ENCODE measurements at places on chromosomes 4 and X. TPM values are rescaled to one million over a fixed set of nuclear protein-coding genes. Genes with fewer than 3 reads are reported as not detected.

Gene LNX1
- 26.7 TPM for total RNA-seq

Gene GC
- total RNA-seq, result 0.65 TPM

Gene PABPC5
- total RNA-seq, result 1.6 TPM

Gene FANCB
- total RNA-seq, result 1.8 TPM

Gene WDR17
- total RNA-seq, result 5.5 TPM

Gene PLAC8
- 4.9 TPM for total RNA-seq

Gene WAS
- total RNA-seq, result 4.8 TPM

Gene UGT2A2
- total RNA-seq, result not detected

Gene LUZP4
- total RNA-seq, result not detected

- no peak for DNase-seq
Observed at GRCh38 chrX:14529290-14529989, at the start of gene GLRA2. Gene GLRA2, plus strand, starts transcription at chrX:14529536. Its CDS starts 522 bp downstream, at chrX:14530058.

DNA sequence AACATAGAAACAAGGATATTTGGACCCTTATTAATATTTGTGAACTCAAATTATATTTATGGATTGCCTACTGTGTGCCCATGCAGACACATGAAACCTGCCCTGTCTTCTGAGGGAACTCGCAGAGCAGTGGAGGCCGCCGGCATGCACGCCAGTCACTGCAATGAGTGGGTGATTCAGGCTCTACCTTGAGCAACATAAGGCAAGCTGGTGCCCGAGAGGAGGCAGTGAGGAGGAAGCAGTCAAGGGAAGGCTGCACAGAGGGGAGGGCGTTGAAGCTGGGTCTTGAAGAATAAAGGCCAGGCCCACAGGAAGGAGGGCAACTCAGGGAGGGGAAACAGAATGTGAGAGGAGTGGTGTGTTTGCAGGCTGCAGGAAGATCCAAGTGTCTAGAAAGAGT is 52.8 kb downstream of the PPEF2 start:
- no peak for DNase-seq

DNA sequence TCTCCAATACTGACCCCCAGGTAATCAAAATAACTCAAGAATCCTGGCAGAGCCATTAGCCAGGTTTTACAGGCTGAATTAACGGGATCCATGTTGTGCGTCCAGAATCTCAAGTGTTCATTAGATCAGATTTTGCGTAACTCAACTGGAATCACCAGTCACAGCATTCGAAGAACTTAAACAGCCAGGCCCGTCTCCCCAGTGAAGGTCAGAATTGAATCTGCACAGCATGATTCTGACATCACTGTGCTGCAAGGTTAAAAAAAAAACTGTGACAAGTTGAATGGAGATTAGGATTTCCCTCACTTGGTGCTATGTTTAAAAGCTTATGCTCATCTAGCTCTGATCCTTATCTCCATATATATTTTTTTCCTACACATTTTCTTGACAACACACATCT is 96.1 kb downstream of the ANOS1 start:
- no peak for DNase-seq

DNA sequence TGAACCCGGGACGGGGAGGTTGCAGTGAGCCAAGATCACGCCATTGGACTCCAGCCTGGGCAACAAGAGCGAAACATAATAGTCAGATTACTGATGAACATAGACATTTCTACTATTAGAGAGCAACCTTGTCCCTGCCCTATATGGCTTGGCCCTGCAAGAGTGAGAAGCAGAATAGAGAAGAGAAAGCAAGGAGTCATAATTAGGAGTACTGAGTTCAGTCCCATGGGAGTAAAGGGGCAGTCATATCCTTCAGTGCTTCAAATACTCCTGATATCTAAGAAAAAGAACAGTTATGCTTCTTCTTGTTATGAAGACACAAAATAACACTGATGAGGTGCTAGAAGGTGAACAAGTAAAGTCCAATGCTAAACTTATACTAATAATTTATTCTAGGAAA is 33.8 kb downstream of the CLDN2 start:
- no peak for DNase-seq

GRCh38 chr4:170014359-170015011 is 11.7 kb downstream of the MFAP3L start:
- no peak for DNase-seq

- no peak for DNase-seq
Observed at GRCh38 chr4:107755841-107756356, 35.9 kb upstream of the PAPSS1 start.

DNA sequence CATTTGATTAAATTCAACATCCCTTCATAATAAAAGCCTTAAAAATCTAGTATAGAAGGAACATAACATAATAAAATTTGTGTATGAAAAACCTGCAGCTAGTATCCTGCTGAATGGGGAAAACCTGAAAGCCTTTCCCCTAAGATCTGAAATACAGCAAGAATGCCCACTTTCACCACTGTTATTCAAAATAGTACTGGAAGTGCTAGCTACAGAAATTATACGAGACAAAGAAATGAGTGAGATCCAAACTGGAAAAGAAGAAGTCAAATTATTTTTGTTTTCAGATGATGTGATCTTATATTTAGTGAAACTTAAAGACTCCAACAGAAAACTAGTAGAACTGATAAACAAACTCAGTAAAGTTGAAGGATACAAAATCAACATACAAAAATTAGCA is 152.9 kb downstream of the RTL3 start:
- DNase-seq, result no peak

DNA sequence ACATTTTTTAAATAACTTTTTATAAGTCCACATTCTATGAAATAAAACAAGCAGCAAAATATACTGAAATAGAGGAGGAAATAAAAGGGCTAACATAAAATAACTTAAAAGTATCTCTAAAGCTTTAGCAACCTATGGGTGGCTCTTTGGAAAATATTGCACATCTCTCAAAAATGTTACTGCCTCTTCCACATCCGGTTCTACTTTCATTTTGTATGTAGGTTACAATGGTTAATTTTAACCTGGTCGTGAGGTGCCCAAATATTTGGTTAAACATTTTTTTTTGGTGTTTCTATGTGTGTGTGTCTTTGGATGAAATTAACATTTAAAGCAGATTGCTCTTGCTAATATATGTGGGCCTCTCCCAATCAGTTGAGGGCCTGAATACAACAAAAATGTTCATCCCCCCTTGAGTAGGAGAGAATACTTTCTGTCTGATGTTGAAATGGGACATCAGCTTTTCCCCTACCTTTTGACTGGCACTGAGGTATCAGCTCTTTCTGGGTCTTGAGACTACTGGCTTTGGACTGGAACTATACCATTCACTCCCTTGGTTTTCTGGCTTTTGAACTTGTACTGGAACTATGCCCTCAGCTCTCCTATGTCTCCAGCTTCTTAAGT is 353.0 kb downstream of the ADAM29 start:
- DNase-seq, result no peak

- no peak for DNase-seq
Observed at GRCh38 chr4:130359542-130359941, 1263.6 kb downstream of the C4orf33 start.

DNA sequence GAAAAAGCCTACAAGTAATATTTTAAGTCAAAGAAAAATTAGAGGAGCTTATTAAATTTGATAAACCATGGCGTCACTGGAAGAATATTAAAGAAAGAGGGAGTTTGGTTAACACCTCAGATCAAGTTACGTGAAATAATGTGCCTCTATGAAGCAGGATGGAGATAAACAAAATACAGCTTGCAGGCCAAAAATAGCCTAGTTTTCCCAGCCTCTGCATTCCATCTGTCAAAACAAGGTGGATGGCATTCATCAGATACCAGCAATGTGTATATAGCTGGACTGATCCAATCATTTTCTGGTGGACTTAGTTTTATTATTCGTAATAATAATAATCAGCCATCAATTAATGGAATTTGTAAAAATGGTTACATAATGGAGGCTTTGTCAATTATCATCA is 230.7 kb downstream of the NR3C2 start:
- DNase-seq, result no peak

- no peak for DNase-seq
Observed at GRCh38 chr4:160928482-160928881, 1235.3 kb downstream of the FSTL5 start.

DNA sequence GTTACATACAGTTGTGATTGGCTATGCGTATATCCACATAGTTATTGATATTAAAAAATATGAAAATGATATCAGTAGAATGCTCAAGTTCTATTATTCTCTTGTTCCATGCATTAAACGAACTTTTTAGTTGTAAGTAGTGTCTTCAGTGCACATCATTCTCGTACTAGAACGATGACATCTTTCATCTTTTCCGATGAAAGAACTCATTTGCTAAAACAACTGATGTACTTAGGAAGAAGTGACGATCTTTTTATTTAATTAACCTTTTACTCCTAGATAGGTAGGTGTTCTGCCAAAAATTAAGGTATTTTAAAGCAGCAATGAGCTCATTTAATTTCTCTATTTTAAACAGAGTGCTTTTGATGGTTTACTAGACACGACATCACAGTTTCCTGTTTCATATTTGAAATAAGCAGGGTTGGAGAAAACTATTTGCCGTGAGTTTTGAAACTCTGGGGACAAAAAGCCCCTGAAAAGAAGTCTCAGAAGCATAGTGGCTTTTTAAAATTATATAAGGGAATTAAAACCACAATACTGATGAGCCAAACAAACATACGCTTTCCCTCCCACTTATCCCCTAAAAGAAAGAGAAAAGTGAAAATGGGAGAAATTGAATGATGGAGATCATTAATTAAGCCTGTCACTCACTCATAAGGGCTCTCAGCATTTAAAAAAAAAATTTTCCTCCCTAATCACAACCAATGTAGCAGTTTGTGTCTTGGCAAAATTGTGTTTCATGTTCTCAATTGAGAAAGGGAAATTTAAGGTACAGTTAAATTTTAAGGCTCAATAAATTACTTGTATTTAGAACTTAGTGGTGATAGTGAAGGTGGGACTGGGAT is 25.6 kb downstream of the SPRY1 start:
- DNase-seq, result no peak

DNA sequence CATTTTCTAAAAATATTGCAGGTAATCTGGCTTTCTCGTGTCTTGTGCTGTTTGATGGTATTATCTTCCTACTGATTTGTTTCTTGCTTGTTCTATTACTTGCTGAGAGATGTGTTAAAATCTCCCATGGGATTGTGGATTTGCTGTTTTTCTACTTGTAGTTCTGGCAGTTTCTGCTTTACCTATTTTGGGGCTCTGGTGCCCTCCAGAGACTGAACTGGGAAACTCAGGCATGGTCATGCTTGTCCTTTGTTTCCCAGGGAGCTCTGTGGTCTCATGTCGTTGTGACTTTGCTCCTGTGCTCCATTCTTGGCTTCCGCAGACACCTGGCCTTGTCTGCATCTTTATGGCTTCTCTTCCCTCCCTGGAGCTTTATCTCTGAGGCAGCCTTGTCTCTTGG is 39.5 kb downstream of the NSD2 start:
- no peak for DNase-seq

DNA sequence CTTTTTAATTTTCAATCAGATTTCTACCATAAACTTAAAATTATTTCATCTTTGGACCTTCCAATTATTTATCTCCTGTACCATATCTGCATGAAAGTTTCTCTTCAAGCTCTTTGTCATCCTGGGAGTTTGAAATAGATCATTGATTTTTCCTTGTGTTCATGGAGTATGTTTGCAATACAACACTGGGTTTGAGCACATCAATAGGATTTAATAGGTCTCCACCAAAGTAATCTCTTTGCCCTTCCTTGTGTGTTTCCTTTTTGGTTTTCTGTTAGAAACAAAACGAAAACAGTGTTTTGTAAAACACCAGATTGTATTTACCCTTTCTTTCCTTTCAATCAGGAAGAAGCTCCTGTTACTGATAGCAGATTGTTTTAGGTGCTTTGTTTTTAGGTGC is 11.9 kb downstream of the FMR1 start:
- no peak for DNase-seq

DNA sequence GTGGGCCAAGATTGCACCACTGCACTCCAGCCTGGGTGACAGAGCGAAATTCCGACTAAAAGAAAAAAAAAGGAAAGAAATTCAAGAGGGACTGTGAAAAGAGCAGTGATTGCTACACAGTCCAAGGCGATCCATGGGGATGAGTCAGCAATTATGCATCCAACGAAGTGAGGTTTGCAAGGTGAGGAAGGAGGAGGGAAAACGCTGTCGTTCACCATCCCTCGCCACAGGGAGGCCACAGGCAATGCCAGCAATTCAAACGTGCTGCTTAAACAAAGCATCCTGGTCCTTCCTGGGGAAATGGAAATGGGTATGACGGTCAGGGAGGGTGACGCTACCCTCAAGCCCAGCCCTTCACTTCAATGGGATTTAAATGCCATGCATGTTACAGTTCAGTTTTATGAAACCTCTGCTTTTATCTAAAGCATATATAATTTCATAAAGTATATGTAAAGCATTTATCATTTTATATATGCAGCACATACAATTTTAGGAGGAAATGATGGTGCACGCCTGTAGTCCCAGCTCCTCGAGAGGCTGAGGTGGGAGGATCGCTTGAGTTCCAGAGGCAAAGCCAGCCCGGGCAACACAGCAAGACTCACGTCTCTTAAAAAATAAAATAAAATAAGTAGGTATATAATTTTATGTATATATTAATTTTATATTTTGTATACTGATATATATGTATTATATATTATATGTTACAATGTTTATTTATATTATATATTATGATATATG is 108.7 kb downstream of the DHRSX start:
- no peak for DNase-seq

DNA sequence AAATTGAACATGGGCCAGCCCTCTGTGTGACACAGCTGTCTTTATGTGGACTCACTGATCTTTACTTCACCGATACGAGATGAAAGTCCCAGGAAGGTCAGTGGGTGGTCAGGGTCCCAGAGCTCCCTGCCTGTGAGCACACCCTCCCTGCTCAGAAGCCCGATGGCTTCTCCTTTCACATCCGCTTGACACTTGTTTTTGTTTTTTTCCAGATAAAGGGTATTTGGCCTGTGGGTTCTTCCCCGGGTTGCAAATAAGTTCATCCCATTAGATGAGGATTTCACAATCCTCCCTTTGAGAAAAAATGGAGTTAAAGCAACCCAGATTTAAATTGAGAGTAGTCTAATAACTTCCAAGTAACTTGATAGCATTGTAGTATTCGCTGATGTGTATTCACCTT is 48.2 kb upstream of the TLR2 start:
- DNase-seq, result no peak

- no peak for DNase-seq
Observed at GRCh38 chr4:75169427-75169826, 236.5 kb downstream of the PARM1 start.

DNA sequence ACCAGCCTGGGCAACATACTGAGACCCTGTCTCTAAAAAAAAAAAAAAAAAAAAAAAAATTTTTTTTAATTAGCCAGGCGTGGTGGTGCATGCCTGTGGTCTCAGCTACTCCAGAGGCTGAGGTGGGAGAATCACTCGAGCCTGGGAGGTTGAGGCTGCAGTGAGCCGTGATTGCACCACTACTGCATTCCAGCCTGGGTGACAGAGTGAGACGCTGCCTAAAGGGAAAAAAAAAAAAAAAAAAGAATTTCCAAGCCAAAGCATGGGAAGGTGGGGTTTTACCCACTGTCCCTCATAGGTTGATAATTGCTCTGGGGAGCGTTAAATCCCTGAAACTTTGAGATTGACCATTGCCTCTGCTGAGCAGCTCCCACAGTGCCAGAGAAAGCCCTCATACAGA is 427.5 kb downstream of the BCOR start:
- DNase-seq, result no peak

Measured in ureter (tissue), 1 donor.